HS-5 (cell line): ENCODE measurements at places on chromosomes 5 and 9.

DNA sequence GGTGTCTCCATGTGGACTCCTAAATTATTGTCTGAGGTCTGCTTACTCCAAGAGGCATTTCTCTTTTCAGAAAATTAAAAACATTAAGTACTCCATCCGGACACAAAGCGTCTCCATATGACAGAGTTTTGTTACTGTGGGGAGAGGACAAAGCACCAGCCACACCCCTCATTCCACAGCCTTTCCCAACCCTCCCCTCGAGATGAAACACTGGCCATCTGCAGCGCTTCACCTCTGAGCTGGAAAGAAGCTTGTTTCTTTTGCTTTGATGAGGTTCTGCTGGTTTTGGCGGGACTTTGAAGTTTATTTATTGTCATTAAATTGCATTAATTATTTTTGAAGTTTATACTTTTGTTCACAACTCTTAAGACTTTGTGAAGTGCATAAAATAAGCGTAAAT lies 27.6 kb upstream of the NKD2 start:
- no peak for DNase-seq

DNA sequence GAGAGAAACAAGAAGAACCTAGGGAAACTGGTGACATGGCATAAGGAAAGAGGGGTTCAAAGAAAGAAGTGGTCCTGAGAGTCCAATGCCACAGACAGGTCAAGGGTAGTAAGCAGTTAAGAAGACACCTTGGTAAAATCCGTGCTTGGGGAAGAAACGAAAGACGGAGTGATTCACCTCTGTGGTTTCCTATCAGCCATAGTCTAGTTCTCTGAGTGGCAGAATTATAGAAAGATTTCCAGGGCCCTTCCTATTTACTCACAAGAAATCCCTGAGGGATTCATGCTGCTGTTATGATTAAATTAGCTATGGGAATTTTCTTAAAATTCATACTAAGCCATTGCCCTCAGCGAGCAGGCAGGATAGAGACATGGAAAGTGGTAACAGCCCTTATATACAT lies 31.7 kb downstream of the IL33 start:
- peak; percentile 15 for DNase-seq

GRCh38 chr9:101463397-101463796 lies 27.8 kb upstream of the ALDOB start:
- no peak for DNase-seq

DNA sequence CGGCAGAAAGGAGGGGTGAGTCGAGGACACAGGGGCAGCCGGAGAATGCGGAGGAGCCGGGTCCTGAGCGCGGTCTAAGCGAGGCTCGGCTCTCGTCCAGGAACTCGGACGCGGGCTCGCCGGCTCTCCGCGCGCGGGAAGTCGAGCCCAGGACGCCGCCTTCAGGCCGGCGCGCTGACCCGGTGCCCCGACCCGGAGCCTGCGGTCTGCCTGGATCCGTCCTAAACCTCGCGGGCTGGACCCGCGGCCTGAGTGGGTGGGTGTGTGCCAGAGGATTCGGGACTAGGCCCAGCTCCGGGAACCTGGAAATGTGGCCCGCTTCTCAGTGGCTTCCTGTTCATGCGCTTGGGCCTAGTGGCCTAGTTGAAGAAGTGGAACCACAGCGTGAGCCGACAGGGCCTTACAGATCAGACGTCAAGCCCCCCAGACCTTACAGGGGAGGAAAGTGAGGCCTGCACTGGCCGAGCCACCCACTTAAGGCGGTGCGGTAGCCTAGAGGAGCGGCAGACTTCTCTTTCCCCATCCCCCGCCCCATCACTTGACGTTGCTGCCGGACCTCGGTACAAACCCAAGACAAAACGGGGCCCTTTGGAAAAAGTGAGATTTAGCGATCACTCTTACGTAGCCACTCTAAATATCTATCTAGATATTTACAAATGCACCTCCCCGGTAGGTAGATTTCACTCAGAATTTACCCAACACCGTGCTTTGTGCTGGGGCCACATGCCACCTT lies 1.2 kb downstream of the CDKN2B-AS1 start:
- no peak for DNase-seq

DNA sequence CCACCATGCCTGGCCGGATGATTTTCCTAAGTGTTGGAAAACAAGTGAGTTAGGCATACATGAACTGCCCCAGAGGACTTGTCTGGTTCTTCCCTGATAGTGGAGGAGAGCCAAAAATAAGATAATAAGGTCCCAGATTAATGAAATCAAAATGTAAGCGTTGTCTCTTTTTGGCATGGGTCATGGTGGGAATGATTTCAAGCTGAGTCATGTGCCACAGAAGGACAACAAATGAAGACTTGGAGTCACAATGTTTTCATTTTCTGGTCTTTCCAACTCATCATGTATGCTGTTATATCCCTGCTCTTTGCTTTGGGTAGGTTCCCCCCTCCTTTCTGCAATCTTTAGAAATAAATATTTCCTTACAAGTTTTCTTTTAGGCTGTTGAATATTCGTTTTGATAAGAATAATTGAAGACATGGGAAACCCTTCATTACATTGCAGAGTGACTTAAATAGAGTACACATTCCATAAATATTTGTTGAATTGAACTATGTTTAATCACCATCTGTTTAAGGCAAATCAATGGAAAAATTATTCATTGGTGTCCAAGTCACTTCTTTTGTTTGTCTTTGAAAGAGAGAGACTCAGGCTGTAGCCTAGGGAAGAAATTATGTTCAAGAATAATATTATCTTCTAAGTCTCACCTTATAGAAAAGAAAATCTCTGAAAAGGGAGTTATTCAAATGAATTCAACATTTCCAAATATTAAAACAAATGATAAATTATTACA lies 196.3 kb downstream of the CSNK1G3 start:
- peak; percentile 96 for DNase-seq

GRCh38 chr5:90095292-90096060 lies 314.1 kb downstream of the CETN3 start:
- DNase-seq = no peak

GRCh38 chr5:157983906-157984551 lies 125.1 kb upstream of the CLINT1 start:
- DNase-seq = no peak

DNA sequence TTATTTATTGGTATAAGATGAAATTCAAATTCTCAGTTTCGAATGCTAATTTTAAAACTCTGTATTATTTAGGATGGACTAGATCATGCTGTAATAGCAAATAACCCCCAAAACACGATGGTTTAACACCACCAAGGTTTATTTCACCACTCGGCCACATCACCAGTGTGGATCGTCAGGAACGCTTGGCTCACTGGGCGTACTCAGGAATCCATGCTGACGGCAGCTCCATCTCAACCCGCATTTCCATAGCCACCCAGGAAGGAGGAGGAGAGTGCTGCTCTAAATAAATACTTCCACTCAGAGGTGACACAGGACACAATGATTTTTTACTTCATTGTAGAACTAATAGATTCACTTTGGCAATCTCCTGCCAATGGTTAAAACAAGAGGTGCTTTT lies 347.4 kb downstream of the SH3GL2 start:
- no peak for DNase-seq

DNA sequence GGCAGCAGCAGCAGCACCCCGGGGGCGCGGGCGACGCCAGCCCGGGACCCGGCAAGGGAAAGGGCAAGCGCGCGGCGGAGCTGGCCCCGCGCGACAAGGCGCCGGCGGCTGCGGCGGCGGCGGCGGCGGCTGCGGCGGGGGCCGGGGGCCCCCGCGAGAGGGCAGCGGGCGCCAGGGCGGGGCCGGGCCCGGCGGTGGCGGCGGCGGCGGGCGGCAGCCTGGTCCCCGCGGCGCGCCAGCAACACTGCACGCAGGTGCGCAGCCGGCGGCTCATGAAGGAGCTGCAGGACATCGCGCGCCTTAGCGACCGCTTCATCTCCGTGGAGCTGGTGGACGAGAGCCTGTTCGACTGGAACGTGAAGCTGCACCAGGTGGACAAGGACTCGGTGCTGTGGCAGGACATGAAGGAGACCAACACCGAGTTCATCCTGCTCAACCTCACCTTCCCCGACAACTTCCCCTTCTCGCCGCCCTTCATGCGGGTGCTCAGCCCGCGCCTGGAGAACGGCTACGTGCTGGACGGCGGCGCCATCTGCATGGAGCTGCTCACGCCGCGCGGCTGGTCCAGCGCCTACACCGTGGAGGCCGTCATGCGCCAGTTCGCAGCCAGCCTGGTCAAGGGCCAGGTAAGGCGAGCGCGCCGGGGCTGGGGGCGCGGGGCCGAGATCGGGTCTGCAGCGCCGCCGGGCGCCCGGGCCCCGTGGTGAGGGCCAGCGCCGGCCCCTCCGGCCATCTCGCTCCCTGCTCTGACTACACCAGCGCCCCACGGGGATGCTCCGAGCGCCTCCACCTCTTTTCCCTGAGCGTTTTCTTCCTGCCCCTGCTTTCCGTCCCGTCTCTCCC lies at the start of gene UBE2QL1:
Gene UBE2QL1 (plus strand): TSS at position 238 of the 843 bp plus-strand sequence. CDS start 35 bp downstream, at position 273.
- DNase-seq = no peak

DNA sequence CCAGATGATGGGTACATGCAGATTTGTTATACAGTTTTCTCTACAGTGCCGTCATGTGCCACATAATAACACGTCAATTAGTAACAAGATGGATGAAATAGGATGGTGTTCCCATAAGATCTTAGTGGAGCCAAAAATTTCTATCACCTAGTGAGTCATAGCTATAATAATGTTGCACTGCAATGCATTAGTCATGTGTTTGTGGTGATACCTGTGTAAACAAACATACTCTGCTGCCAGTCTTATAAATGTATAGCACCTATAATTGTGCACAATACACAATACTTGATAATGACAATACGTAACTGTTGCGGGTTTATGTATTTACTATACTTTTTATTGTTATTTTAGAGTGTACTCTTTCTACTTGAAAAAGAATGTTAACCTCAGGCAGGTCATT lies 865.4 kb downstream of the MAT2B start:
- DNase-seq = no peak
